Urothelium cell line (cell line): ENCODE measurements at places on chromosomes 13 and 19.

DNA sequence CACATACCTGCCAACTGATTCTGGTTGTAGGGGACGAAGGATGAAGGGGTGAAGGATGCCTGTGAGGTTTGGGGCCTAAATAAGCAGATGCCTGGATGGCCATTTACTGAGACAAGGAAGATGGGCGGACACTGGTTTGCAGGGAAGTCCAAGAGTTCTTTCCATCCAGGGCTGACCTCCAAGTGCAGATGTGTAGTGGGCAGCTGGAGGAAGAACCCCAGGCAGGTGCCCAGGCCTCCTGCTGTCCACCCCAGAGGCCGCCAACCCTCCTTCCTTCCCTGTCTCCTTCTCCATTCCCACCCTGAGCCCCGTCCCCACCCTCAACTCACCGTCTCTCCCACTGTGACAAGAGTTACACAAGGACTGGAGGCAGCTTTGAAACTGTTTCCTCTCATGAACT lies 171.5 kb downstream of the KATNAL1 start:
- DNase-seq: no peak

DNA sequence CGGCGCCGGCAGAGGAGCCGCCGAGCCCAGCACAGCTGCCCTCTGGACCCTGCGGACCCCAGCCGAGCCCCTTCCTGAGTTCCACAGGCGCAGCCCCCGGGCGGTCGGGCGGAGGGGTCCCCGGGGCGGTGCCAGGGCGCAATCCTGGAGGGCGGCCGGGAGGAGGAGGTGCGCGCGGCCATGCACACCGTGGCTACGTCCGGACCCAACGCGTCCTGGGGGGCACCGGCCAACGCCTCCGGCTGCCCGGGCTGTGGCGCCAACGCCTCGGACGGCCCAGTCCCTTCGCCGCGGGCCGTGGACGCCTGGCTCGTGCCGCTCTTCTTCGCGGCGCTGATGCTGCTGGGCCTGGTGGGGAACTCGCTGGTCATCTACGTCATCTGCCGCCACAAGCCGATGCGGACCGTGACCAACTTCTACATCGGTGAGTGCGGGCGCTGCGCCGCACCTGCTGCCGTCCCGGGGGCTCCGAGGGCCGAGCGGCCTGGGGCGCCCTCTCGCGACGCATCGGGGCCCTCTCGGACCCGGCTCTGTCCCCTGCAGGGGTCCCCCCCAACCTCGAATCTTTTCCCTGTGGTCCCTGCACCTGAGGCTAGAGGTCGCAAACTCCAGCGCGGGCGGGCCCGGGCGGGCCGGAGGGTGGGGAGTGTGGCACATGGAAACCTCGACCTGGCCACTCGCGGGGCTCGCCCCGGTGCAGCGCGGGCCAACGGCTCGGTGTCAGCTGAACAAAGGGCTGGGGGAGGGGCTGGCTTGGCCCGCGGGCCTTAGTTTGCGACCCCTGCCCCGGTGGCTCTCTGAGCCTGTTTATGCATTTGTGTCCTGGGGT lies at the start of gene KISS1R:
Gene KISS1R (plus strand): TSS at position 11 of the 829 bp plus-strand sequence. CDS start 170 bp downstream, at position 181.
- DNase-seq: no peak

DNA sequence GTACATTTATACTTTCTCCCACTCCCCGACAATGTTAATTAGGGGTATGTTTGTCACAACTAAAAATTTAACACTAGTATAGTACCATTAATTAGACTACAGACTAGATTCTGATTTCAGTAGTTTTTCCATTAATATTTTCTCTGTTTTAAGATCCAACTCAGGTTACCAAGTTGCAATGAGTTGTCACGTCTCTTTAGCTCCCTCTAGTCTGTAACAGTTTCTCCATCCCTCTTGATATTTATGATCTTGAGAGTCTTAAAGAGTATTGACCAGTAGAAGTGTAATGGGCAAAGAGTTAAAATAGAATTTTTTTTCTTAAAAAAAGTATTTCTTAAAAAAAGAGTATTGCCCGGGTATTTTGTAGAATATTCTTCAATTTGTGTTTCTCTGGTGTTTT lies 598.1 kb downstream of the TBC1D4 start:
- DNase-seq: no peak

DNA sequence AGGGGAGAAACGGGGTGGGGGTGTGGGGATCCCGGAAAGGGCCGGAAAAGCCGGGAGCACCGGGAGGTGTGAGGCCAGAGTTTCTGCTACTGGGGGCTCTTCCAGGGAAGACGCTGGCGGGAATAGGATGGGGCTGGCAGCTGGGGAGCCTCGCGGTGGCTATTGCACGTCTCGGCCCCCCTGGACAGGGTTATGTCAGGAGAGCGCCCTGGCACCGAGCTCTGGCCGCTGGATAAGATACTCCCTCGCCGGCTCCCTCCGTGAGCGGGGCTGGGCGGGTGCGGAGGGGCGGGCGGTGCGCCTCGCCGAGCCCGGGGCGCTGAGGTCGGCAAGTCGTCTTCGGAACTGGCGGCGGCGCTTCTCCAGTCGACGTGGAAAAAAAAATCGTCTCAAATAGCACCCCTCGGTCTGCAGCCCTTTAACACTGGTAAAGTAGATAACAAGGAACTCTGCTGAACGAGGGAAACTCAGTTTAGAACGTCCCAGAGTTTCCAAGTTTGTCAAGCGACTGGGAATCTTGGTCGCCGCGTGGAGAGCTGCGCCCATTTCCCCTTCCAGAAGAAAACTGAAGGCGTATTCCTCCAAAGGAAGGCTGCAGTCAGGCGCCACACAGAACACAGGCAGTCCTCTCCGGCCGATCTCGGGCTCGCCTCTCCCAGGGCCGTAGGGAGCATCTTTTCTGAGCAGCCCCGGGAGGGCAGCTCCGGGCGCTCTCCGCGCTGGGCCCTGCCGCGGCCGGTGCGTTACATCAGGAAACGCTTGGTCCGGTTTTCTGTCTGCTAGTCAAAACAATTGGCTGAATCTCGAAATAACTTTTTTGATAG lies 115.1 kb downstream of the KCNRG start:
- no peak for DNase-seq

GRCh38 chr19:14871619-14872230 lies 14.2 kb downstream of the OR7A17 start:
- peak; percentile 5 for DNase-seq

GRCh38 chr13:112443191-112443994 lies 67.2 kb downstream of the SPACA7 start:
- DNase-seq: no peak

- DNase-seq: no peak
These were observed 19.5 kb upstream of the MAB21L1 start for GRCh38 chr13:35496006-35496405.

DNA sequence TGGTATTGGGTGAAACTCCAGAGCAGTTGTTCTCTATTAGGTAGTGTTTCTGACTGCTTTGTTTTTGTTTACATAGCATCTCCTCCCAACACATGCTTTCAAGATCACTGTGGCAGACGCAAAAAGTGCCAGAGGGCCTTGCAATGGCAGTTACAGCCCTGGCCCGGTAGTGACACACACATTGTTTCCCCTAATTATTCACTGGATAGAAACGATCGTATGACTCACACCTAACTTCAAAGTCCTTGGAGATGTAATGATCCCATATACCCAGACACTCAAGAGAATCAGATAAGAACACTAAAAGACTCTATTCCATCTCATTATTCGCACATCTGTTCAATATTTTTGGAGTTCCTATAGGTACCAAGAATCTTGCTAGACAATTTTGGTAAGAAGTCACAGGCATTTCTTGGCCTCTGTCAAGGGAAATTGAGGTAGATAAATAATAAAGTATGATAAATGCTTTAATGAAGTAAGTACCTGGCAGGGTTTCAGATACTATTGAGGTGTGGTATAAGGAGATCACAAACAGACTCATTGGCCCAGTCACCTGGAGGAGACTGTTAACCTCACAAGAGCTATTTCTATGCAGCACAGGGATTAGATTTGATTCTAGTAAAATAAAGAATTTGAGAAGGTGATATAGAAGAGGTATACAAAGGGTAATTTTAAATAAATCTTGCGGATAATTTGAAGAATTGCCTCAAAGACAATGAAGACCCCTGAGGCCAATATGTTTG lies 485.3 kb downstream of the SLITRK6 start:
- DNase-seq: peak; percentile 16

GRCh38 chr19:3477951-3478350 lies 2.4 kb downstream of the SMIM24 start:
- DNase-seq: no peak

GRCh38 chr13:63206461-63206860 lies 1790.8 kb upstream of the PCDH20 start:
- no peak for DNase-seq

DNA sequence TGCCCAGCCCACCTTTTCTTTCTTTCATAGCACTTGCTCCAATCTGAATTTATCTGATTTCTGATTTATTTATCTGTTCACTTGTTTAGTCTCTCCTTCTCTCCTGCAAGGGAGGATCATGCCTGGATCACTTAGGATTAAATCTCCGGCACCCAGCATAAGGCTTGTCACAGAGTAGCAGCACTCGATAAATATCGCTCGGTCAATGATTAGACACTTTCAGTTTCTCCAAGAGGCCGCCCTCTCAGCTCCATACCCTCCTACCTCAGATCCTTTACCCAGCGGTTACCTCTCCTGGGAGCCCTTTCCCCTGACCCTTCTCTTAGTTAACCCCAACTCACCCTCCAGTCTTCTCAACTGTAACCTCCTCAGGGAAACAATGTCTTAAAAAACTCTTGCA lies 1.4 kb downstream of the CLIP3 start:
- no peak for DNase-seq

- DNase-seq: peak; percentile 93
These were observed at the start of gene SLC27A1 for GRCh38 chr19:17470068-17470841. Gene SLC27A1, plus strand, starts transcription at chr19:17470524. Its CDS starts 17 bp downstream, at chr19:17470541.

GRCh38 chr19:41843371-41843770 lies 1.1 kb downstream of the LYPD4 start:
- DNase-seq: peak; percentile 1

DNA sequence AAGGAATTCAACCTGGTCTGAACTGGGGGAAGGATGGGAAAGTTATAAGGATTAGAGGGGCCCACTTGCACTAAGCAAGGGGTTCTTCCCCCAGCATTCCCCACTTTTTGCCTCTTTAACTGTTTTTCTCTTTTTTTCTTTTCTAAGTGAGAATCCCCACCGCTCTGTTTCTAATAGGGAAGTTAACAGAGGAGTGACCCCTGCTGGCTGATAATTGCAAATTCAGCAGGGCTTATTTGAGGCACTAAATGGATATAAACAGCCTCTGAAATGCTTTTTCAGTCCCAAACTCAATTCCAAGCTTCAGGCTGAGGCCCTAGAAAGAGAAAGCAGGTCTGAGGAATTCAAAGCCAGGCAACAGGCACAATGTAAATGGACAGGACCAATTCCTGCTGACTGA lies 38.2 kb upstream of the CEACAM21 start:
- DNase-seq: no peak

GRCh38 chr13:46337700-46338099 lies 49.4 kb downstream of the RUBCNL start:
- DNase-seq: no peak

DNA sequence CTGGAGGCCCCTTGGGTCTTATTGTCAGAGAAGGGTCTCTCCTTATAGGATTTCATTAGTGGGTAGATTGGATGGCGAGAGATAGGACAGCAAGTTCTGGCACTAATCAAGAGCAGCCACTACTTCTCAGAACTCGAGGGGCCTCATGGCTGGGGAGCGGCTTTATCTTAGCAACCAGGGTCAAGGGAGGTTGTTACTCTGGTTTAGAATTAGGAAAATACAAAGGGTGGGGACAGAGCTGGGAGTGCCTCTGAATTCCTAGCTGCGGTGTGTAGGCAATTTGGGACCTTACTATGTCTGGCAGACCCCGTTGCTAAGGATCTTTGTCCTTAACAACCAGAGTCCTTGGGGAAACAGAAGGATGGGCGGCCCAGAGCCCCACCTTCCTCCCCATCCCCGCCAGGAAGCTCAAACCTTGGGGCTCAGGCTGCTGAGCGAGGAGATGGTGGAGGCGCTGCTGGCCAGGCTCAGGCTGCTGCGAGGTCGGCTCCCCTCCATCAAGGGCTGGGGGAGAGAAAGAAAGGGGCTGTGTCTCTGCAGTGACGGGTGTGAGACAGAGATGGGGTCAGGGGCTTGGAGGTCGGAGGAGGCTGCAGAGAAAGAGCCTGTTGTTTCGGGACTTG lies 1.2 kb downstream of the PLEKHA4 start:
- no peak for DNase-seq

- no peak for DNase-seq
These were observed 57.0 kb downstream of the DNM2 start for GRCh38 chr19:10774893-10775292.
